ENCODE measurements at places on chromosomes 6 and 20.
A peak's percentile ranks its signal among the peaks of the same experiment; 100 is the strongest.

DNA sequence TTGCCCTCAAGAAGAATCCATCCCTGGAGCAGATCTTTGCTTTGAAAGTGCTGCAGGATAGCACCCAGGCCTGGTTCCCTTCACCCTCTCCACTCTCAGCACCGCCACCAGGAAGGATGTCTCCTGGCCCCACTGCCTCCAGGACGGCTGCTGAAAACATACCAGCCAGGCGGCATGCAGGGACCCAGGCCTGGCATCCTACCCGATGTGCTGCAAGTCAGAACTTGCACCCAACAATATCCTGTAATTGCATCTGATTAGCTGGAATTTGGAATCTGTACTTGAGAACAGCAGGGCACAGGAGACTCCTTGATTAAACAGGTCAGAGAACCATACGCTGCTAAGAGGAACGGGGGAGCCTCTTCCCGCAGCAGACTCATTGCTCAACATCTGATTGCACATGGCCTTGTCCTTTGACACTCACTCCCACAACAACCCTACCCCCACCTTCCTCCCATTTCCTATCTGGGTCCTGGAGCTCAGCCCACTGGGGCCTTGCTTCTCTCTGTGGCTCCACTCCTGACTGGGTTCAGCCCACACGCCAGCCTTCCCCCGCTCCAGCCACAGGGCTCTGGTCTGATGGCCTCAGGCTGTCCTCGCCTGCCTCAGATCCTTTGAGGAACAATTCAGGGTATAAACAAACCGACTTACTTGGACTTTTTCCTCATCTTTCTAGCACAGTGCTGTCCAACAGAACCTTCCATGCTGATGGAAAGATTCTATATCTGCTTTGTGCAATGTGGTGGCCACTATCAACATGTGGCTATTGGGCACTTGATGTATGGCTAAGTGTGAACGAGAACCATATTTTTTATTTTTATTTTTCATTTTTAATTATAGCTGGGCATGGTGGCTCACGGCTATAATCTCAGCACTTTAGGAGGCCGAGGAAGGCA, 78.0 kb downstream of the FGD2 start:
- peak; percentile 48 for DNase-seq

DNA sequence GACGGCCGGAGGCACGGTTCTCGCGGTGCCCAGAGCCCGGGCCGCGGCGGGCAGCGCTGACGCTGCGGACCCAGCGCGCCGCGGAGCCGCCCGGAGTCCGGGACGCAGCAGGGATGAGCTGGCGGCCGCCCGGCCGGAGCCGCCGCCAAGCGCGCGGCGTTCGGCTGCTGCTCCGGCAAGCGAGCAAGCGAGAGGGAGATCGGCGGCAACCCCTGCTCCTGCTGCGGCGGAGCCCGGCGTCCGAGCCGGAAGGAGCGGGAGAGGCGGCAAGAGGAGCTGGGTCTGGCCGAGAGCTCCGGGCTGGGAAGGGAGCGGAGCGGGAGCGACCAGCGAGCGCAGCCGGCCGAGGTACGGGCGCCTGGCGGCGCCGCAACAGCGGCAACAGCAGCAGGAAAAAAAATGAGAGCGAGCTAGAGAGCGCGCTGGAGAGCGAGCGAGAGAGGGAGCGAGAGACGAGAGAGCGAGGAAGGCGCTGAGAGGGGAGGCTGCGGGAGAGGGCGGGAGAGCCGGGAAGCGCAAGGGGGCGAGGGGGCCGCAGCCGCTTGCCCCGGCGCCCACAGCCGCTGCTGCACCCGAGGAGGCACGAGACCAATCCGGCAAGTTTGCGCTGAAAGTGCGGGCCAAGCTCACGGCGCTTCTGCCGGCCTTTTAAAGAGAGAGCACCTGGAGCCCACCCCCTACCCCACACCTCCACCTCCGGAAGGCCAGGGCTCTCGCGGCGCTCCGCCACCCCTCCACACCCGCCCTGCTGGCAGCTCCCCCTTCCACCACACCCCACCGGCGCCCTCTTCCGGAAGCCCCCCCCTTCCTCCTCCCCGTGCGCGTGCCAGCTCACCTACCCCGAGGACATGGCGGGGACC, 496 bp downstream of the GRM4 start:
- peak; percentile 78 for DNase-seq

GRCh38 chr20:4795394-4795793, 73.7 kb downstream of the PRND start:
- peak; percentile 91 for DNase-seq

- DNase-seq, result no peak
Measured at GRCh38 chr6:7532232-7532631, 9.2 kb upstream of the DSP start.

- peak; percentile 93 for DNase-seq
Measured at GRCh38 chr6:16684896-16685554, 76.2 kb downstream of the ATXN1 start.

DNA sequence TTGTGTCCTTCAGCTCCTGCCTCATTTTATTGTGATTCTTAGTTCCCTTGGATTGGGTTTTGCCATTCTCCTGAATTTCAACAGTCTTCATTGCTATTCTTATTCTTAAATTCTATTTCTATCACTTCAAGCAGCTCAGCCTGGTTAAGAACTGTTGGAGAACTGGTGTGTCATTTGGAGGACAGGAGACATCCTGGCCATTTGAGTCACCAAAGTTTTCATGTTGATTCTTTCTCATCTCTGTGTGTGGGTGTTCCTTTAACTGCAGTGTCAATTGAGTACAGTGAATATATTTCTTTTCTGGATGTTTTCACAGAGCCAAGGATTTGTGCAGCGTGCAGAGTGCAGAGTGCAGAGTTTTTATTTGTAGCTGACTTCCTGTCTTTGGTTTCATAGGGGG, 33.5 kb upstream of the TFB1M start:
- DNase-seq, result peak; percentile 47

DNA sequence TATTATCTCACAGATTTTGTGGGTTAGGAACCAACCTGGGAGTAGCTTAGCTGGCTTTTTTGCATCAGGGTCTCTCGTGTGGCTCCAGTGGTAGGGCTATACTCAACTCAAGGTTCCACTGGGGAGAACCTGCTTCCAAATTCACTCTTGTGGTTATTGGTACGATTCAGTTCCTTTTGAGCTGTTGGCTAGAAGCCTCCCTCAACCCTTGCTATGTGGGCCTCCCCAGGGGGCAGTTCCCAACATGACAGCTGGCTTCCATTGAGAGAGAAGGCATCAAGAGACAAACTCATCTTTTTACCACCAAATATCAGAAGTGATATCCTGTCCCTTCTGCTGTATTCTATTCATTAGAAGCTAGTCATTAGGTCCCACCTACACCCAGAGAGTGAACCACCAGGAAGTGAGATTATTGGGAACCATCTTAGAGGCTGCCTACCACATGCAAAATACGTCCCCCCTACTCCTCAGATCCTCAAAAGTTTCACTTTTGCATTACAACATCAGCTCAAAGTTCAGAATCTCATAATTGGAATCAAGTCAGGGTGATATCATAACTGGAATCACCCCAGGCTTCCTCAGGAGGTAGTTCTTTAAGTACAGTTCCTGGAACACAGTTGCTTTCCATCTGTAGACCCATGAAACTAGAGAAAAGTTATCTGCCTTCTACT, 30.9 kb downstream of the MKKS start:
- no peak for DNase-seq

DNA sequence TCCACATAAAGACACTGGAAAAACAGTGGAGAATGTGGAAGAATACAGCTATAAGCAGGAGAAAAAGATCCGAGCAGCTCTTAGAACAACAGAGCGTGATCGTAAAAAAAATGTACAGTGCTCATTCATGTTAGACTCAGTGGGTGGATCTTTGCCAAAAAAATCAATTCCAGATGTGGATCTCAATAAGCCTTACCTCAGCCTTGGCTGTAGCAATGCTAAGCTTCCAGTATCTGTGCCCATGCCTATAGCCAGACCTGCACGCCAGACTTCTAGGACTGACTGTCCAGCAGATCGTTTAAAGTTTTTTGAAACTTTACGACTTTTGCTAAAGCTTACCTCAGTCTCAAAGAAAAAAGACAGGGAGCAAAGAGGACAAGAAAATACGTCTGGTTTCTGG, 57.1 kb downstream of the MAP3K4 start:
- peak; percentile 95 for DNase-seq

DNA sequence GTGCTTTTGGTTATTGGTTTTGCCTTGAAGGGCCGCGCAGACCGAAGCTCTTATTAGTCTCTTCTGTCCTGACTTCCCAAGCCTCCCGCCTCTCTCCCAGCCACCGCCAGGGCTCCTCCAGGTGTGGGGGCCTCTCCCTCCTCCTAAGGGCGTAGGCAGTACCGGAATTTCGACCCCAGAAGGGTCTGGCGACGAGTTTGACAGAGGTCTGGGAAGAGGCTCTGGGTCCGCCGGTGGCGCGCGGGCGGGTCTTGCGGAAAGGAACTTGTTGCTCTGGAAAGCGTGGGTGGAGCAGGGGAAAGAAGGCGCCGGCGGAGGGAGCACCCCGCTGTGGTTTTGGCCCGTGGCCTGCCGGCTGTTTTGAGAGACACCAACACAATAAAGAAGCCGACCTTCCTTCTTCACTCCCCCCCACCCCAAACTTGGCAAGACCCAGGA, 1.8 kb downstream of the PCSK2 start:
- DNase-seq, result no peak

DNA sequence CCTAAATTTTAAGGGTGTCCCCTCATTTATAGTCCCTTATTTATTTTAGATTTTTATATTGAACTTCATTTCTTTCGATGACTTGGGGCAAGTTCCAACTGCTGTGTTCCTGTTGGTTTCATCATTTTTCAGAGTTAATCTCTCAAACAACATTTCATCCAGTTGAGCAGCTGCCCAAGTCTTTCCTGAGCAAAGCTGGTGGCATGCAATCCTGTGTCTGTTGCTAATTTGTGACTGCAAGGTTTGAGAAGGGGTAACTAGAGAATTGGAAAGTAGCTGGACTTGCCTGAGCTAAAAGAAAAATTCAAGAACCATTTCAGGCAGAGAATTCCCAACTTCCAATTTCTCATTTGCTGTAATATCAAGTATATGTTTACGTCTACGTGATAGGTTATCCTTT, 881.5 kb upstream of the SLC35B3 start:
- DNase-seq, result peak; percentile 8

DNA sequence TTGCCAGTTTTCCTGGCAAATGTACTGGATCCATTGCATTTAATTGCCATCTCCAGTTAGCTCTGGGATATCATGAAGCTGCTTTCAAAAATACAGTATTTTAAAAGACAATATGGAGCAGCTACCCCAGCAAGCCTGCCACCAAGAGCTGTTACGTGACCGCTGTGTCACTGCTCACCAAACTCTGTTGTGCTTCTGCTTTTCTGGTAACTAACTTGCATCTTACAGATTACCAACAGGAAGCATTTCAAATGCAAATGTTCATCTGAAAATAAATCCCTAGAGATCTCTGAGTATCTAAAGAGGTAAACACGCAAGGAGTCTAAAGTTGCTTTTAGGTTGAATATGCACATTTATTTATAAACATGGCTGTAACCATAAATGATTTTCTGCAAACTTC, 1008.3 kb downstream of the KIF16B start:
- DNase-seq, result no peak

GRCh38 chr20:46179862-46180261, 61.7 kb downstream of the CD40 start:
- DNase-seq, result no peak

DNA sequence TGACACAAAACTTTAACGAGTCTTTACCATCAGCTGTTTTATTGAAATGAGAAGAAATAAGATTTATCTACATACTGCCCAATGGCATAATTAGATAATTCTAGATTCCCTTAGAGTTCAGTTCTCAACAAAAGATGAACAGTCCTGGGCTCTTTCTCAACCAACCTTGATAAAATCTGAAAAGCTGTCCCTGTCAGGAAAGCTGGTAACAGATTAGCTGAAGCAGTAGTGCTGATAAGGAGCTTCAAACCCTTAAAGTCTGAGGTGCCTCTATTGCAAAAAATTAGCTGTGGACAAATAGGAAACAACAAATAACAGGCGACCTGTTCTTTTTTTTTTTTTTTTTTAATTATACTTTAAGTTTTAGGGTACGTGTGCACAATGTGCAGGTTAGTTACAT, 35.9 kb upstream of the FAM135A start:
- no peak for DNase-seq

GRCh38 chr6:69456086-69456485, 340.7 kb downstream of the LMBRD1 start:
- no peak for DNase-seq

GRCh38 chr6:48881551-48881950, 581.5 kb downstream of the MMUT start:
- DNase-seq, result peak; percentile 0

GRCh38 chr6:112366695-112367553, 19.8 kb downstream of the RFPL4B start:
- no peak for DNase-seq

DNA sequence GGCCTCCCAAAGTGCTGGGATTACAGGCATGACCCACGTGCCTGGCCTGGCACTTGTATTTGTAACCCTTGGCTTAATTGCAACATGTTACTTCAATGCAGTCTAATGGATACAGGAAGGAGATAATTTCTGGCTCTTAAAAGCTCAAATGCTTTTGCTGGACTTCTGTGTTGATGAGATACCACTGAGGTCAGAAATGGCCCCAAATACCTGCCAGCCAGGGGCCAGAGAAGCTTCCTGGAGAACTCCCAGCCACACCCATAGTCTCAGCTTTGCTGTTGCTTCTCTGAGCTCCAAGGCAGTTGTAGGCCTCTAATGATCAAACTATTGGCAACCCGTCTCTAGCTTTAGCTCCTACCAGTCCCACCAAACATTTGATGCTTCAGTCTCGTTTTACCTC, 14.2 kb upstream of the ZNFX1 start:
- DNase-seq, result no peak

- peak; percentile 6 for DNase-seq
Measured at GRCh38 chr20:17225851-17226409, 910 bp upstream of the PCSK2 start.

GRCh38 chr6:1574083-1574761, 35.5 kb upstream of the FOXC1 start:
- no peak for DNase-seq

- no peak for DNase-seq
Measured at GRCh38 chr6:166498228-166498627, 88.2 kb downstream of the RAMACL start.

DNA sequence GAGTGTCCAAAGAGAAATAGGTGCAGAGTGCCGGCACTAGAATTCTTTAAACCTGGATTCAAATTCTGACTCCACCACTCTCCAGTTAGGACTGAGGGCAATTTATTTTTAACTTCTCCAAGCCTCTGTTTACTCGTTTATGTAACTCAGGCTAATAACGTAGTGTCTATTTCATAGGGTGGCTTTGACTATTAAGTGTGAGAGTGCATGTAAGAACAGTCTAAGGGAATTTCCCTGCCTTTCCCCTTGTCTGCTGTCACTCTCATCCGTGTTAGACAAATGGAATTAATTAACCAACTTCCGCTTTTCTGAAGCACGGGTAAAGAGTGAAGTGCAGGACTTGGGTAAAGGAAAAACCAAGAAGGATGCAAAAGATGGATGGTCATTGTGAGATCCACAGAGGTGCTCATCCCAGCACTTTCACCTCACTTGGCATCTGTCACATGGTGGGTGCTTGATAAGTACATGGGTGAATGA, 4.1 kb upstream of the ZKSCAN8 start:
- DNase-seq, result peak; percentile 48

GRCh38 chr20:37905671-37906613, 3.0 kb downstream of the VSTM2L start:
- no peak for DNase-seq

GRCh38 chr6:111662794-111663593, 57.3 kb upstream of the TRAF3IP2 start:
- peak; percentile 44 for DNase-seq

GRCh38 chr6:2078888-2079287, 166.5 kb downstream of the GMDS start:
- DNase-seq, result no peak

Measured in GM23248 (cell line).